ENCODE measurements at places on chromosomes 2 and 18.

GRCh38 chr18:35045806-35046205 lies 4.6 kb downstream of the MAPRE2 start:
- DNase-seq: no peak

GRCh38 chr2:25323042-25323514 lies 18.6 kb downstream of the DNMT3A start:
- DNase-seq: no peak

DNA sequence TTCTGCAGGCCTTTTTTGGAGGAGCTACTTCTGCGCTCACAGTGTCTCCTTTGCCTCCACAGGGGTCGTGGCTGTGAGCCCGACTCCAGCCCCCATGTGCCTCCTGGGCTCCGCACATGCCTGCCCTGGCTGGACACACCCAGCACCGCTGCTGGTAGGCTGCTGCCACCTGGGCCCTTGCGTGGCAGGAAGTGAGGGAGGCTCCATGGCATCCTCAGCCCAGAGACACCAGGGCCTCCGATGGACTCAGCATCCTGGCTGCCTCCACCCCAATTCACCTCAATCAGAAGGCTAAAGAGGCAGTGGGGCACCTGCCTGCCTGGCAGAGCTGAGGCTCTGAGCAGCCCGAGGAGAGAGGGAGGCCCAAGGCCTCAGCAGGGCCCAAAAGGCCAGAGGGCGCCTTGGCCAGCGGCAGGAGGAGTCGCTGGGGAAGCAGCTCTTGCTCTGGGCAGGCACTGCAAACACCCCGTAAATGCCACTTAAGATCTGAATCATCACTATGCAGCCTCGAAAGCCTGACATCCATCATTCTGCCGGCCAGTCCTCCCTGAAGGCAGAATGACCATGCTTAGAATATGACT lies 68.3 kb upstream of the OTOS start:
- DNase-seq: no peak

GRCh38 chr2:241274127-241274526 lies 41.3 kb downstream of the HDLBP start:
- no peak for DNase-seq

DNA sequence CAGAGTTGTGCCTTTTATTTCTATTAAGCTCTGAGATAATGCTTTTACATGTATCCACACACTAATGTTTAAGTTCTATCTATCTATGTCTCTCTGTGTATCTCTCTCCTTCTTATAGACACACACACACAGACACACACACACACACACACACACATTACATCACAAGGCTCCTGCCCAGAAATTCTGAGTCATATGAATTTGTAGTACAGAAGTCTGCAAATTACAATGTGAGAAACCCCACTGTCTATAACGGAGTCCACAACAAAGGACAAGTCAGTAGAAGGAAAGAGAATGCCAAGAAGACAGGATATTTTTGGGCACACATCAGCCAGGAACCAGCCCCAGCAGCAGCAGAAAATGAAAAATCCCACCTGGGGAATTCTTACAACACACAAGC lies 142.4 kb downstream of the EN1 start:
- no peak for DNase-seq

GRCh38 chr2:108351889-108352288 lies 25.9 kb upstream of the SULT1C4 start:
- DNase-seq: no peak

GRCh38 chr18:46892842-46893241 lies 24.5 kb downstream of the PIAS2 start:
- peak; percentile 76 for DNase-seq

DNA sequence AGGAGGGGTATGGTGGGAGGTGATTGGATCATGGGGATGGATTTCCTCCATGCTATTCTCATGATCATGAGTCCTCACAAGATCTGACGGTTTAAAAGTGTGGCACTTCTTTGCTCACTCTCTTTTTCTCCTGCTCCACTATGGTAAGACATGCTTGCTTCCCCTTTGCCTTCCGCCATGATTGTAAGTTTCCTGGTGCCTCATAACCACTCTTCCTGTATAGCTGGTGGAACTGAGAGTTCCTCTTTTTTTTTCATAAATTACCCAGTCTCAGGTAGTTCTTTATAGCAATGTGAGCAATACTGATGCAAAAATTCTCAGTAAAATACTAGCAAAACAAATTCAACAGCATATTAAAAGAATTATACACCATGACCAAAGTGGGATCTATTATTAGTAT lies 728.5 kb upstream of the SLC8A1 start:
- DNase-seq: no peak

DNA sequence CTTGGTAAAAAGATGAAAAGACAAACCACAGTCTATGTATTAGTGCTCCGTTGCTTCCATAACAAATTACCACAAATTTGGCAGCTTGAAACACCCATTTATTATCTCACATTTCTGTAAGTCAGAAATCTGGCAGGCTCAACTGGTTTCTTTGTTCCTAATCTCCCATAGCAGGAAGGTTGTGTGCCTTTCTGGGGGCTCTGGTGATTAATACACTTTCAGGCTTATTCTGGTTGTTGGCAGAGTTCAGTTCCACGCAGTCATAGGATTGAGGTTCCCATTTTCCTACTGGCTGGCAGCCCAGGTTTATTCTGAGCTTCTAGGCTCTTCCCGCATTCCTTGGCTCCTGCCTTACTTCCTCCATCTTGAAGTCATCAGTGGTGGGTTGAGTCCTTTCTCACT lies 189.3 kb downstream of the ANAPC1 start:
- no peak for DNase-seq

DNA sequence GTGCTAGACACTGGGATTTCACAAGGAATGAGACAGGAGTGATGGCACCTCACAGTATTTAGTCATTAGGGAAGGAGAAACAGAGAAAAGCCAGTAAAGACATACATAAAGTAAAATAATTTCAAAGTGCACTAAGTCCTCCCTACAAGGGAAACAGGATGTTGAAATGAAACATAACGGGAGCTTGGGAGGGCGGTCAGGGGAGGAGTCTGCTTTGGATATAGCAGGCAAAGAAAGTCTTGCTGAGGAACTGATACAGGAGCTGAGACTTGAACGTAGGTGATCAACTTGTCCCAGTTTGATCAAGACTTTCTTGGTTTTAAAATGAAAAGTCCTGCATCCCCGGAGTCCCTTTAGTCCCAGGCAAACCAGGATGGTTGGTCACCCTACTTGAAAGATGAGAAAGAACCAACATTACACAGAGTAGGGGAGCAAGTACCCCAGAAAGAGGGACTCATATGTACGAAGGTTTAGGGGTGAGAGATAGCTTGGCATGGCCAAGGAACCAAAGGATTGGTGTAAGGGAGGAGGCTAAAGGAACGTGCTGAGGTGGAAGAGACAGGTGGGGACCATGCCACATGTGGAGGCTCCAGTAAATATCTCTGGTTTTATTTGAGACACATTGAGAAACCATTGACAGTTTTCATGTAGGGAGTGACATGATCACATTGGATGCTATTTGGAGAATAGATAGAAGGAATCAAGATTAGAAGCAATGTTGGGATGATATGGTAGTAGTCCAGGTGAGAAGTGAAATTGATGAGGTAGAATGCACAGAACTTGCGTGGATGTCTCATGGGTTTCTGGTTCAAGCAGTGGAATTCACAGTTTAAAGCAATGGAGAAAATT lies 28.4 kb downstream of the FBXO48 start:
- DNase-seq: peak; percentile 86

GRCh38 chr2:57597940-57598339 lies 448.7 kb upstream of the VRK2 start:
- DNase-seq: no peak

DNA sequence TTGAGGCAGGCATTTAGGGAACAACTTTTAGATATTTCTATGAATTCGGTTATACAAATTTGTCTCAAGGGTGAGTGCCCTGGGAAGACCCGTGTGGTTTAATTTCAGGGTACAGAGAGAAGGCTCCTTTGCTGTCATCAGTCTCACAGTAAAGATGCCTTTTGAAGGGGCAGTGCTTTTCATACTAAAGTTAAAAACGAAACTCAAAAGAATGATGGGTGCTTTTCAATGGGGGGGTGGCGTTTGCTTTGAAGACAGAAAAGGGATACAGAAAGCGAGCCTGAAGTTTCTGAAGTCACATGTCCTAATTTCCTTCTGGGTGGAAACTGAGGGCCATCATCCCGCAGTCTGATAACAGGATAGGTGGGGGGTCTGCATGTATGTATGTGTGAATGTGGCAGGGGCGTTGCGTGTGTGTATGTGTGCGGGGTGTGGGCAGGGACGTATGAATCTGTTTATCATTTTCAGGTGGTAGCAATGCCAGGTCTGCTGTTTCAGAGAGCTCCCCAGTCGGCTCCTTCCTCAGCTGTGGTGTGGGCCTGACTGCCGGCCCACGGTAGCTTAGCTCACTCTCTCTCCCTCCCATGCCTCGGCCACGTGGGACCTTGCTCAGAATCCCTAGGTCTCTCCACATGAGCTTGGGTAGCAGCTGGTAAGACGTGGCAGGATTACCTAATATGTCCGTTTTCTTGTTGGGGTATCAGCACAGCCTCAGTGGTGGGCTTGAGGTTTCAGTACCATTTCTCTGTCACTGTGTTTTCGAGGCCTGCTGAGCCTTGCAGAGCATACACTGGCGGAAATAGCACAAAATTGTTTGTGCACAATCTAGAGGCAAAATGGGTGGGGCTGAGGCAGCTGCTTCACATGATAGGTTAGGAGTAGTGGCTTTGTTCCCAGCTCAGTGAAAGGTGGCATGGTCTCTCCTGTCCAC lies 32.7 kb downstream of the ARHGAP25 start:
- peak; percentile 88 for DNase-seq

GRCh38 chr2:227308784-227309183 lies 16.3 kb upstream of the MFF start:
- peak; percentile 61 for DNase-seq

- DNase-seq: no peak
Measured at GRCh38 chr2:232501331-232501771, 13.7 kb upstream of the ECEL1 start.

GRCh38 chr2:189549449-189549832 lies 31.1 kb downstream of the SLC40A1 start:
- no peak for DNase-seq

DNA sequence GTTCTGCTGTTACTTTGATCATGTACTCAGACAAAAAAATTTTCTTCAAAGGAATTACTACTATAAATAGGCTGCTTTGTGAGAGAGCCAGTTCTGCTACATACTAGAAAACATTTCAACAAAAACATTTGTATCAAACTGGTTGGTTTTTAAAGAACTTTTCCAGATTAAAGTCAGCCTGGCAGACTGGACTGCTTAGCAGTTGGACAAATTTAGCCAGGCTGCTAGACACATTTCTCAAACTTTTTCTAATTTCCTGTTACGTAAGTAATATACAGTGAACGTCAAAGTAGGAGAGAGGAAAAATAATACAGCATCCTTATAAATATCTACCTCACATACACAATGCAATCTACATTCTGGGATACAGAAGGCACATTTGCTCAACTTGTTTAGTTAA lies 109.5 kb downstream of the SP3 start:
- DNase-seq: no peak

DNA sequence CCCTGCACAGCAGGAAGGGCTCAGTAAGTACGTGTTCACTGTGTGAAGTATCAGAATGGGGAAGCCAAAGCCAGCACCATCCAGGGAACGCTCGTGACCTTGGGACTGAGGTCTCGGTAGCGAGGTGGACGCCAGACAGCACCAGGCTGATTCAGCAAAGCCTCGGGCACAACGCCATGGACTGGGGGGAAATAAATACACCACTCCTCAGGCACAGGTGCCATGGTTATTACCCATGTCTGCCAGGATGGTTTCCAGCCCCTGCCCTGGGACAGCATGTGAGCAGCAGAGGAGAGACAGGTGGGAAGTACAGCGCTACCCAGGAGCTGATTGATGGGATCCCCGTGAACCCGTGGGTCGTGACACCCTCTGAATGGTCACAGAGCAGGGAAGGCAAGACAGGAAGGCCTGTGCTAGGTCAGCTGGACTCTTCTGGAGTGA lies 53.0 kb downstream of the REEP1 start:
- no peak for DNase-seq

DNA sequence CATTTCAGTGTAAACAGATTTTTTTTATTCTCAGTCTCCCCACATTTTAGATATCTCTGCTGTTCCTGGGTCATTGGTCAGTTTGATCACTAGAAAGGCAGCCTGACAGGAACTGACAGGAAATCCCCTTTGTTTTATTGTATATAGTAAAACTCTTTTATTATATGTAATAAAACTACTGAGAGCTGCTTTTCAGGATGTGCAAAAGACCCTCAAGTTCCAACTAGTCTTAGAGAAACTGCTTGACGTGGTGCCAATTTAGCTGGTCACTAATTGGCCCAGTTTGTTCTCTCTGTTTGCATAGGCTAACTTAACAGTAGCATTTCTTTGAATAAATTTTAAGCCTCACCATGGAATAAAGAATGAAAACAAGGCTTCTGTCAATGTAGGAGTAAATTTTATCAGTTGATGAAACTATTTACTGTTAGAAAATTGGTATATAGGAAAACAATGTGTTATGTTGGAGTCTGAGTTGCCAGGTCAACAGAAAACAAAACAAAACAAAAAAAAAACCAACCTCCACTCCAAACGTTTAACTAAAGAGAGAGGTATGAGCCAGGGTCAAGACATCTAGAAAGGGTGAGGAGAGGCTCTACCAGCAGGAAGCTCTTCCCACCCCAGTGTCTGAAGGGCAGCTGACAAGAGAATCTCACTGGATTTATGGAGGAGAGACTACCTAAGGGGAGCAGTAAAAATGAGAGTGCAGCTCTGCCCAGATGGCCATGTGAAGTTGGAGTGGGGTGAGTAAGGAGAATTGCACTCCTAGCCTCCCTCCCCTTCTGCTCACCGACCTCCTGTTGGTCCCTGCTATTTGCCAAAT lies 184.6 kb downstream of the ST6GAL2 start:
- no peak for DNase-seq

- DNase-seq: no peak
Measured at GRCh38 chr2:176891105-176891504, 321.5 kb upstream of the HNRNPA3 start.

GRCh38 chr2:201794294-201794693 lies 12.0 kb upstream of the CDK15 start:
- DNase-seq: no peak

DNA sequence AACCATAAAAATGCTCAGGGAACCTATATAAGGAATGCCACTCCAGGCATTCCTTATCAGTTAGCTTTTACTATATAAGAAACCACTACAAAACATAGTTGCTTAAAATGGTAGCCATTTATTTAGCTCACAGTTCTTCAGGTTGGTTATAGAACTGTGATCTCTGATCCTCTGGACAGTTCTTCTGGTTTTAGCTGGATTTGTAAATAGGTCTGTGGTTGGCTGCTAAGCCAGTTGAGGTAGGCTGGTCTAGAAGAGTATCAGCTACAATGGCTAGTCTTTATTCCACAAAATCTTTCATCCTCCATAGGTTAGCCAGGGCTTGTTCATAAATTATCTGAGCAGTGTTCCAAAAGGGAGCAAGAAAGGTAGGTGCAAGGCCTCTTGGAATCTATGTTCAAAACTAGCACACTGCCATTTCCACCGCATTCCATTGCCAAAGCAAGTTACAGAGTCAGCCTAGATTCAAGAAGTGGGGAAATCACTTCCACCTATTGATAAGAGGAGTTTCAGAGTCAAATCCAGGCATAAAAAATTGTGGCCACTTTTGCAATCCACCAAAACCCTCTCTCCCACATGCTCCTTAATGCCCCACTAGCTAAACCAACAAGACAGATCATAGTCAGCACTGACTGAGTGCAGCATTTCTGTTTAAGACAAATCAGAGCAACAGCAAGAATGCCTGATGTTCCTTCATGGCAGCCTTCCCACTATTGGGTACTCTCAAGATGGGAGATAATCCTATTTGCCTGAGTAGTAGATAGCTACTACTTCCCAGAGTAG lies 146.4 kb downstream of the IRS1 start:
- no peak for DNase-seq

GRCh38 chr18:22179174-22179573 lies 9.8 kb downstream of the GATA6 start:
- DNase-seq: no peak

- DNase-seq: no peak
Measured at GRCh38 chr18:51491678-51492372, 294.3 kb upstream of the MEX3C start.
